ENCODE measurements at places on chromosomes 13 and 19.

GRCh38 chr13:42266473-42266872 lies 5.5 kb upstream of the AKAP11 start:
- no peak for DNase-seq

GRCh38 chr13:54573186-54573585 lies 1544.6 kb downstream of the OLFM4 start:
- no peak for DNase-seq

DNA sequence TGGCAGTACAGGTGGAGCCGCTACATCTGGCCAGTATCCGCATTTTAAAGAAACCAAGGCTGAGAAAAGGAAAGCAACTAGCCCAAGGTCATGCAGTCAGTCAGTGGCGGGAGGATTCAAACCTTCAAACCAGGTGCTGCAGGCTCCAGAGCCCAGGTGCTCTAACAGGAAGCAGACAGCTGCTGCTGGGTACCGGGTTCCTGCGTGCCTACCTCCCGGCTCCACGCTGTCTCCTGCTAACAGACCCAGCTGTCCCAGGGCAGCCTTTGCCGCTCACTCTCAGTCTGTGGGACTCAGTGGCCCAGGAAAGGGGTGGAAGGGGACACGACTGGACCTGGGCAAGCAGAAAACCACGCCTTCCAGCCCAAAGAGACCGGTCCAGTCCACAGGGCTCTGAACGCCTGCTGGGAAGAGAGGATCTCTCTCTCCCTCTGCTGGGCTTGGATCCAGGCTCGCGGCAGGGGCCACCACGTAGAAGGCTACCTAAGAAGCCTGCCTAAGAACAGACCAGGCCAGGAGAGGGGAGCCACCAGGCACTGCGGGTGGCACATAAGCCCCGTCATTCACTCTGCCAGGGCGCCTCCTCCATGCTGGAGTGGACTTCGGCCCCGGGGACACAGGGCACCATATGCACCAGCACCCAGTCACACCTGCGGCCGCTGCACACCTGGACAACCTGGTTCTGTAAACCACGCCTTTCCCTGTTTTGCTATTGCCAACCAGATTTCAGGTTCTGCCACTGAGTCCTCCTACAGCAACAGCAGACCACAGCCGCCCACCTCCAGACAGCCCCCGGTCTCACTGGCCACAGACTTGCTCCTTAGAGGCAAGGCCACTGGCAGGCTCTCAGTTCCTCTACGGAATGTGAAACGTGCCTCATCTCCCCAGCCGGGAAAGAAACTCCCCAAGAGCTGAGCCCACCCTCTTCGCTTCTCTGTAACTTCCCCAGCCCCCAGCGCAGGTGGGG lies 4.6 kb downstream of the DAPK3 start:
- peak; percentile 80 for DNase-seq

DNA sequence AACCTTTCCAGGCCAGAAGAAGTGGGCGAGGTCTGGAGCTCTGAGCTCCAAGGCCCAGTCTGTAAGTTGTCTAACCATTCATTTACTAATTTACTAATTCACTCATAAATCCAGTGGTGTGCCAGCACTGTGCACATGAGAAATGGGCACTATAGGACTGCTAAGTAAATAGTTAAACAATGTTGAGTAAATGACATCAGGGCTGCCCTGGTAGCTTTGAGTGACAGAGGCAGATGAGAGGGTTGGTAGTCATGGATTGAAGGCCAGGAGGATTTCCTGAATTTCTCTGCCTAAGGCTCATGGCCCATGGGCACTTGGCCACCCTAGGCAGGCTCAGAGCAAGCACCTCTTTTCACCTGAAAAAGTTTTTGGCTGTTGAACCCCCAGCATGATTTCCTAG lies 216.9 kb upstream of the RXFP2 start:
- DNase-seq, result no peak

DNA sequence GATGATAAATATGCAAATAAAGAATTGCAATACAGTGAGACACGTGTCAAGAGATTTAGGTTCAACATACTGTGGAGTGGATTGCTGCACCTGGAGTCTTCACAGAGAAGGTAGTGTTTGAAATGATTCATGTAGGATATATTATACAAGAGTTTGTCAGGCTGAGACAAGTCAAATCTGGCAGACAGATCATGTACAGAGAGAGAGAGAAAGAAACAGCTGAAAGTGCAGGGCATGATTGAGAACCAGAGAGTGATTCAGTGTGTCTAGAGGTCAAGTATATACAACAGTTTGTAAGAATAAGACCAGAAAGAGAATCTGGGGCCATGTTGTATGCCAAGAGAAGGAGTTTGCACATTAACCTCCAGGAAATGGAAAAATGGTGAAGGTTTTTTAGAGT lies 2.1 kb upstream of the VWA8 start:
- no peak for DNase-seq

- DNase-seq, result peak; percentile 43
Measured at GRCh38 chr19:45638930-45639729, at the start of gene EML2. Gene EML2 (minus strand): TSS chr19:45639397. CDS start chr19:45639376, 21 bp downstream.

DNA sequence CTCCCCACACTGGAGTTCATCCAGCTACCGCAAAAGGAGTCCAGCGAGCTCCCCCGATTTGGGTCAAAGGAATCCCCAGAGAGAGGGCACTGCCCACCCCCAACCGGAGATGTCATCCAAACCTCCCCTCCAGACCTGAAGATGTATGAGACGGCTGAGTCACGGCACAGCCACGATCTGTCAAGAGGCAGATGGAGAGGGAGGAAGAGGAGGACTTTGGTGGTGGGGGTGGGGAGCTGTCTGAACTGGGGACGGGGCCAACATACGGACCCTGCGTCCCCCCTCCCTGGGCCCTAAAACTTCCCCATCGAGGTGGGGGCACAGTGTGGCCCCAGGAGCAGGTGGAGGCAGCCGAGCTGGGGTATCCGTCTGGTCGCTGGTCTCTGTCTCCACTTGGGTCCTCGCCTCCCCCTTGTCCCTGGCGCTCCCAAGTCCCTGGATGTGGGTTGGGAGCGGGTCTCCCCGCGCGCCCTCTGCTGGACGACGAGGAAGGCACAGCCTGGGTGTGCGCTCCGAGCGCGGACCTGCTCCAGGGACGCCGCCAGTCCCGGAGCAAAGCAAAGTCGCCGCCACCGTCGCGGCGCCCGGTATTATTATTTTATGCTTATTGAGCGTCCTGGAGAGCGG lies 3.8 kb downstream of the PDE4A start:
- DNase-seq, result peak; percentile 58

DNA sequence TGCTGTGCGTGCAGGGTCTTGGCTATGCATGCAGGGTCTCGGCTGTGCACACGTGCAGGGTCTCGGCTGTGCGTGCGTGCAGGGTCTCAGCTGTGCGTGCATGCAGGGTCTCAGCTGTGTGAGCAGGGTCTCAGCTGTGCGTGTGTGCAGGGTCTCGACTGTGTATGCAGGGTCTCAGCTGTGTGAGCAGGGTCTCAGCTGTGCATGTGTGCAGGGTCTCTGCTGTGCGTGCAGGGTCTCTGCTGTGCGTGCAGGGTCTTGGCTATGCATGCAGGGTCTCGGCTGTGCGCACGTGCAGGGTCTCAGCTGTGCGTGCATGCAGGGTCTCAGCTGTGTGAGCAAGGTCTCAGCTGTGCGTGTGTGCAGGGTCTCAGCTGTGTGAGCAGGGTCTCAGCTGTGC lies 42.5 kb downstream of the RAB20 start:
- DNase-seq, result no peak

DNA sequence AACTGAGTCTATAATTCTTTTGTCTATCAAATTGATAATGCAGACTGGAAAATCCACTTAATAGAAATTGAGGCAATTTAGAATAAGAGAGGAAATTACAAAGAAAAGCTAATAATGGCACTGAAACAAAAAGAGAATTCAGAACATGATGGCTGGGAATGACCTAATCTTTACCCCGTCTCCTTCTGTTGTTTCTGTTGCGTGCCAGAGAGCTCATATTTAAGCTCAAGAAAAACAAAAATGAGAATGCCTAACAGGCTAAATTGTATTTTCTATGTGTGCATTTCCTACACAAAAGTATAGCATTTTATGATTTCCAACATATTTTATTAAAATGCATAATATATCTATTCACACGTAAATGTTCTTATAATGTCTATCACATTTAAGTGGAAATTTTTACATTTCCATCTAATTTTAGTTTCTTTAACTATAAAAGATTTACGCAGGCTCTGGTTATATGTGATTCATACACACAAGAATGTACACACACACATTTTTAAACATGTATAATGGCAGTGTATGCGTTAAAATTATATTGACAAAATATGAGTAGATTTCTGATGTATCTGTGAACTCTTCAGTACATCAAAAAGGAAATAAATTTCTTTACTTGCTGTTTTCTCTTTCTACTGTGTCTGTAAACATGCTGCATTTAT lies 432.3 kb downstream of the SLITRK6 start:
- no peak for DNase-seq

DNA sequence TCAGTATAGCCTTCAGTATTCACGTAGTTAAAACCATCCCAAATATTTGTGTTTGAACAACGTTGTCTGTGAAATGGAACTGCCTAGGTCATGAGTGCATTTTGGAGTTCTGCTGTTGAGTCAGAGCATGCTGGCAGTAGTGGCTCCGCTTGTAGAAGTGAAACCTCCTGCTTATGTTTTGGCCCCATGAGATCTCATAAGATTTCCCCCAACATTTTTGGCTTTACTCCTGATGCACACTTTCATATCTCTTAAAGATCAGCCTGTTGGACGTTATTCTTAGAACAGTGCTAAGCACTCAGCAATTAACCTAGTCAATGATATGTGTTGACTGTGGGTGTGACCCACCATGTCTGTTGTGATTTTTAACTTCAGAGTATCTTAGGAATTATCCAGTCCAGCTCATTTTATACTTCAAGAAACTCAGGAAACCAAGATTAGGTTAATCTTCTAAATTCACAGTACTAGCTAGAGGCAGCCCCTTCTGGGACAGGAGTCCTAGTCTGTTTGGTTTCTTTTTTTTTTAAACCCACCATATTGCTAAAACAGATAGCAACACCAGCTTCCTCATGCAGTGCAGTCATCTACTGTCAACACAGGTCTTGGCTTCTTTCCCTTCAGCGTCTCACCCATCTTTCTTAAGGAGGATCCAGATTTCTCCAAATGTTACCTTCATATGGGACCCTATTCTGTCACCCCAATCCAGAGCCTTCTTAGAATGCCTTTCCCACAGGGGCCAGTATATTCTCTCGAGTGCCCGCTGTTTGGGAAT lies 26.2 kb downstream of the RAP2A start:
- no peak for DNase-seq

DNA sequence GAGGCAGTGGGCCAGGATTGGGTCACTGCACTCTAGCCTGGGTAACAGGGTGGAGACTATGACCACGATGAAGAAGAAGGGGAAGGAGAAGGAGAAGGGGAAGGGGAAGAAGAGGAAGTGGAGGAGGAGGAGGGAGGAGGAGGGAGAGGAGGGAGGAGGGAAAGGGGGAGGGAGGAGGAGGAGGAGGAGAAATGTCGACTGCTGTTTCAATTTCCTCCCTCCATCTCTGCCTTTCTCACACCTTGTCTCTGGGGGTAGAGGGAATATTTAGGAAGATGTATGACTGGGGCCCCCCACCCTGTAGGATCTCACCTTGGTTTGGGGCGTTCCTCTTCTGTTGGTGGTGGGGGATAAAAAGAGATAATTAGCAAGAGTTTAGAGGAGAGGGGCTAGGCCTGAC lies 3.8 kb downstream of the TNNT1 start:
- DNase-seq, result no peak

- peak; percentile 54 for DNase-seq
Measured at GRCh38 chr13:30743319-30744055, 8.1 kb downstream of the ALOX5AP start.

DNA sequence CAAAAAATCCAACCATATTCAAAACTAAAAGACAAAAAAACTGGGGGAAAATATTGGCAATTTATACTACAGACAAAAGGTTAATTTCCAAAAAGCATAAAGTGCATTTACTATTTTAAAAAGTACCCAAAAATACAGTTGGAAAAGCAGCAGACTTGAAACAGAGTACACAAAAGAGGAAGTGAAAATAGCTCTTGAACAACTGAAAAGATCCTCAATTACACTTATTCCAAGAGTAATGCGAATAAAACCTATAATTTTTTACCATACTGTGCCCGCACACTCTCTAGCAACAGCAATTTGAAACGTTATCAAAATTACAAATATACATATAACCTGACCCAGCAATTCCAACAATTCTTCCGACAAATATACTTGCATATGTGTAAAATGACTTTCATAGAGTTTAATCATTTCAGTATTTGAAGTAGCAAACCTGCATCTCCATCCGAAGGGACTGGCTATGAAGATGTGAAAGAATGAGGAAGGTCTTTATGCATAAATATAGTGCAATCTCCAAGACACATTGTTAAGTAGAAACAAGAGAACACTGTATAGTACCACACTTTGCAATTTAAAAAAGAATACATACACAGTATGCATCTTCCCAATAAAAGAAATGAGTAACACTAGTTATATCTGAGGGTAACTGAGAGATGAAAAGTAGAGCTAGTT lies 25.4 kb downstream of the ALG5 start:
- no peak for DNase-seq

DNA sequence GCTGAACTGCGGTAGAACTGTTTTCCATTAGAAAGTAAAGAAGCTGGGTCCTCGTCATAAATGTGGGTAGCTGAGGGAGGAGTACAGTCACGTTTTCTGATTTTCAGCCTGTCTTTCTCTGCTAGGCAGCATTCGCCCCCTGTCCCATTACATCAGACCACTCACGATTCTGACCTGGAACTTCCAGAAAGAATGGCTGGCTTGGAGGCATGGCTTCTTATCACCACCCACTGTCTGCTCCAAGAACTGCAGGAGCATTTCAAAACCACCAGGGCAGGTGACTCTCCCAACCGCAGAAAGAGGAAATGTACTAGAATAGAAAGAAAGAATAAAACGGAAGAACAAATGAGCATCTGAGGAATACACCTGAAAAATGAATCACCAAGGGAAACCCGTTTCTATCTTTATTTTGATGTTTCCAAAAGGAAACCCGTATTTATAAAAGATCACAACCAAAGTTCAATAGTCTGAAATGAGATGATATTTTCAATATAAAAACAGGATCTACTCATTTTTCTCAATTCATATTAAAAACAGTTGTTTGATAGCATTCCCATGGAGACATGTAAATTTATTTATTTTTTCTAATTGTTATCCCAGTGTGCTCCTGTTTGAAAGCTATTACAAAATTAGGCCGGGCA lies 22.1 kb upstream of the POMP start:
- peak; percentile 44 for DNase-seq

DNA sequence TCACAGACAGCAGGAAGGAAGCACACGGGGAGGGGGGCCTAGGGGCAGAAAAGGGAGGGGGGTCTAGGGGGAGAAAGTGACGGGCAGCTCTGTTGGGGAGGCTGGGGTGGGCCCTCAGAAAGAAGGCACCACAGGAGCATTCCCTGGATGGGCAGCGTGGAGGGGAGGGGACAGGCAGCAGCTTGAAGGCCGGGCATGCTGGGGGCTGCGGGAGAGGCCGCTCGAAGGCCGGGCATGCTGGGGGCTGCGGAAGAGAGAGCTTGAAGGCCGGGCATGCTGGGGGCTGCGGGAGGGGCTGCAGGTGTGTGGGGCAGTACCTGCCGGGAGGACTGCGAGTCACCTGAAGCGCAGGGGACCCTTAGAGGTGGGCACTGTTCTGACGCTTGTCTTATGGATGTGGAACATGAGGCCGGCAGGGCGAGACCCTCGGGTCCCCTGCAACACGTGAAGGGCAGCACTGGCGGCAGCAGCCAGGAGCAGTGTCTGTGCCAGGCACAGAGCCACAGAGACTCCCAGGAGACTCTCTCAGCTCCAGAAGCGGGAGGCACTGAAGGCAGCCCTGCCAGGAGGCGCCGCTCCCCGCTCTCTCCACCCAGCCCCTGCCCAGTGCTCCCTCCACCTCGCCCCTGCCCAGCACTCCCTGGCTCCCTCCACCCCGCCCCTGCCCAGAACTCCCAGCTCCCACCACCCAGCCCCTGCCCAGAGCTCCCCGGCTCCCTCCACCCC lies 13.3 kb downstream of the ZNF787 start:
- no peak for DNase-seq
